T47D (cell line): ENCODE measurements at places on chromosomes 2 and 18.

DNA sequence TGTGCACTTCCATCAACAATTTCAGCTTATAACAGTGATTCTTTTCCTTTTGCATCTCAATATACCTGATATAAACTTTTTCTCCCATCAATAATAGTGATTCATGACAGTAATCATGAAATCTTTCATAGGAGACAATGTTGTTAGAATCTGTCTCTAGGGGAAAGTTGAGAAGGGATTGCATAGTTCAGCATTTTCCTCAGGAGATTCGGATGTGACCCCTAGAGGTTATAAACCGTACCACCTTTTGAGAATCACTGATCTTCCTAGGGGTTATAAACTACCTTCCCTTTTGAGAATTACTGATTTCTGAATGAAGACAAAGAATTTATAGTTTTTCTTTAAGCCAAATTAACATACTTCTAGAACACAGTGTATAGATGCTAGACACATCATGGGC, 53.0 kb upstream of the GALNT3 start:
- no peak for DNase-seq

DNA sequence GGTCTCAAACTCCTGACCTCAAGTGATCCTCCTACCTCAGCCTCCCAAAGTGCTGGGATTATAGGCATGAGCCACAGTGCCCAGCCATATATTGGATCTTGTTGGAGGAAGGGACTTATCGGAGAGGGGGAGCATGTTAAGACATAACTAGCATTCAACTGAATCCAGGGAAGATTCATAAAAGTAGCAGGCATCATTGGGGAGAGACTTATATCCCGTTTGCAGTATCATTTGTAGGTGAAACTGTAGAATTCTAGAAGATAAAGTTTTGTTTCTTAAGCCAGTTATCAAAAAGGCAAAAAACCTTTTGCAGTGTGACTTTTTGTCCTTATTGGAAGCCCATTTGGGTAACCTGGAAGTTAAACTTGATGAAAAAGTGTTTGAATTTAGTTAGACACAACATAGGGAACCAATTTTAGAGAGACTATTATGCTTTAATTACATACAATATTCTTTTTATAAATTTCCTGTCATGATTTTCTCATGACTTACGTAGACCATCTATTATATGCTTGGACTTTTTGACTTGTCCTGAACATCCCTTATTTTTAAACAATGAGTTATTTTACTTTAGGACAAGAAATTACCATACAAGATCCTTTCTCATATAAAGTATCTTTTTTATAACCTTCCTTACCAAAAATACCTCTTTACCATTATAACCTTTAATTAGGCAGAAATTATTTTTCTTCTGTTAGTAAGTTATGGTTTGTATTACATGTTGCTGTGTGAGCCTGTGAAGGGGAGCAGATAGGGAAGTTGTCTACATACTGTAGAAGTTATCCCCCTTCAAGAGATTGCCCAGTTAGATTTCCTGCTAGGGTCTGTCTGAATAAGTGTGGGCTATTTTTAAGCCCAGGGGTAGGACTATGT, 20.3 kb downstream of the RAB3GAP1 start:
- DNase-seq, result no peak

GRCh38 chr2:120606931-120607330, 128.7 kb upstream of the GLI2 start:
- no peak for DNase-seq

DNA sequence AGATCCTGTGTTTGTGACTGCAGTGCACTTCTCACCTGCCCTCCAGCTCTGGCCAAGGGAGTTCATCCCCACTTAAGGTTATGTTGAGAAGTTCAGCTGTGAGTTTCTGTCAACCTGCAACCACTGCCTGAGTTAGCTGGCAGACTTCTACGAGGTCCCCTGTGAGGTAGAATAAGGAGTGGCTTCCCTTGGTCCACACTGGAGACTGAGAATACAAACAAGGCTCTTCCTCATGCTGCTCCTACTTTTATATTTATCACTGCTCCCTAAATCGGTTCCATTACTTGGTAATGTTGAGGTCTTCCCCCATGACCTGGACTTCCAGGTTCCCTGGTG, 353.2 kb upstream of the CWC22 start:
- no peak for DNase-seq

GRCh38 chr18:76914314-76914713, 92.0 kb downstream of the ZNF236 start:
- DNase-seq, result no peak

- no peak for DNase-seq
Observed at GRCh38 chr2:46574457-46575355, 95.3 kb downstream of the TMEM247 start.

DNA sequence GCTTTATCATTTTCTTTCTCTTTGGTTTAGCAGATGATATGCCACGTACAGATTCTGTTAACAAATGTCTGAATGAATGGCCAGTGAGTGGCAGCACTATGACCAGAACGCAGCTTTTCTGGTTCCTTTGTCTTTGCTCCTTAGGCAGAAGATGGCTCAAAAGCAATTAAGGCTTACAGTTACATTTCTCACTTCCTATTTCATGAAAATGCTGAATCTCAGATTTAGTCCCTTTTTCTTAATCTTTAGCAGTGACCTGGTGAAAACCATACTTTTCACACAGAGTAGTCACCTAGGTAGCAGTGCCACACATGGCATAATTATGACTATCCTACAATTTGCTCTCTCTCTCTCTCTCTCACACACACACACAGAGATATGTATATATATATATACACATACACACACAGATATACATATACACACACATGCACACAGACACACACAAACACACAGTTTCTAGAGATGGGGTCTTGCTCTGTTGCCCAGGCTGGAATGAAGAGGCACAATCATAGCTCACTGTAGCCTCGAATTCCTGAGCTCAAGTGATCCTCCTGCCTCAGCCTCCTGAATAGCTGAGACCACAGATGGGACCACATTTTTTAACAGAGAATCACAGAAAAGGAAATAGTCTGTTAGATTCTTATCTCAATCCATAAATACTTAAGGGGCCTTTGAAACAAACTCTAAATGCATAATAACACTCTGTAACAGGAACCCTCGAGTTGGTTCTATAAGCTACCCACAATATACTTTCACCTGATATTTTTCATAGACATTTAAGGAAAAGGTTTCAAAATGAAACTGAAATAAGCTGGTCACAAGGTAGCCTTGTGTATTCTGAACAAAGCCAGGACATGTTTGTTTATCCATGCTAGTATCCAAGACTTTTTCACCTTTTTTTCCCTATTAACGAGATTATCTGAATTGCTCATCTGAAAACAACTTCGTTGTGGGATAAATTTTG, 11.6 kb downstream of the PDE6D start:
- DNase-seq, result no peak

DNA sequence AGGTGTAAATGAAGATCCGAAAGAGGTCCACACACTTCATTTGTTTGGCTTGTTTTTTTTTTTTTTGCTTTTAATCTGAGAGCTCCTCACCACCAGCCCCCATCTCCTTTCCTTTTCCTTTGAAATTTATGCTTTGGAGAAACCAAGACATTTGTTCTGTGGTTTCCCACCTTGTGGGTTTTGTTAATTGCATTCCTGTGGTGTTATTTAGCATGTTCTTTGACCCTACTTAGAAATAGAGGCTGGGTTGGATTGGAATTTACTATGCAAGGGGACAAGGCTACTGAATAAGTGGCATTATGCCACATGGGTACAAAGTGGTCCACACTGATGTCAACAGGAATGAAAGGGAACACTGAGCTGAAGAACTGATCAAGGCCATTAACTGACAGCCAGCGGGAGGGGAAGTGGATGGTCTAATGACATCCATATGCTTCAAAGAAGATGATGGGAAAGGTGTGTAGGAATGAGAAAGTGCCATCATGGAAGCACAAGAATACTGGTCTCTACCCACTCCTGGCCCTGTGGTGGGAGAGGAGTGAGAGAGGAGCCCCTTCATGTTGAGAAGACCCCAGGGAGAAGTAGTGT, 8.9 kb downstream of the CCL20 start:
- DNase-seq, result no peak

GRCh38 chr2:140643761-140644187, 1487.0 kb downstream of the LRP1B start:
- DNase-seq, result no peak

GRCh38 chr2:97998431-97999005, 2.8 kb upstream of the TMEM131 start:
- DNase-seq, result peak; percentile 49
